ENCODE measurements at places on chromosomes 7 and 10.

DNA sequence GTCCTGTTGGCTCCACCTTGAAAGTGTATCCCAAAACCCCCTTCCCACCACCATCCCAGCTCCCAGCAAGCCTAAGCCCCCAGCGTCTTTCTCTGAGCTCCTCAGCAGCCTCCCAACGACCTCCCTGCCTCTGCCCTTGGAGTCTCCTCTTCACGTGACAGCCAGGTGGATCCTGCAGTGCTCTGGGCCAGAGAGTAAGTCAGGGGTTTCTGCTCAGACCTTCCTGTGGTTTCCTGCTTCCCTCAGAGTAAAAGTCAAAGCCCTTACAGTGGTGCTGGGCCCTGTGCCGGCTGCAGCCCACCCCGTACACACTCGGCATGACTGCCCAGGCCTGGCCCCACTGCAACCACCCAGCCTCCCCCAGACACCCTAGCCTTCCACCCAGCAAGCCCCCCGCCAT, 51.9 kb downstream of the OAT start:
- no peak overlapping the region for H3K27ac ChIP-seq
- no peaks in the 10 kb centered on the region for H3K4me1 ChIP-seq
- peaks cover 58% of the 10 kb centered on the region for H3K27me3 ChIP-seq
- H3K36me3 ChIP-seq, result peaks cover 4% of the 10 kb centered on the region
- DNase-seq, result no peak
- no peak overlapping the region for H3K4me3 ChIP-seq

DNA sequence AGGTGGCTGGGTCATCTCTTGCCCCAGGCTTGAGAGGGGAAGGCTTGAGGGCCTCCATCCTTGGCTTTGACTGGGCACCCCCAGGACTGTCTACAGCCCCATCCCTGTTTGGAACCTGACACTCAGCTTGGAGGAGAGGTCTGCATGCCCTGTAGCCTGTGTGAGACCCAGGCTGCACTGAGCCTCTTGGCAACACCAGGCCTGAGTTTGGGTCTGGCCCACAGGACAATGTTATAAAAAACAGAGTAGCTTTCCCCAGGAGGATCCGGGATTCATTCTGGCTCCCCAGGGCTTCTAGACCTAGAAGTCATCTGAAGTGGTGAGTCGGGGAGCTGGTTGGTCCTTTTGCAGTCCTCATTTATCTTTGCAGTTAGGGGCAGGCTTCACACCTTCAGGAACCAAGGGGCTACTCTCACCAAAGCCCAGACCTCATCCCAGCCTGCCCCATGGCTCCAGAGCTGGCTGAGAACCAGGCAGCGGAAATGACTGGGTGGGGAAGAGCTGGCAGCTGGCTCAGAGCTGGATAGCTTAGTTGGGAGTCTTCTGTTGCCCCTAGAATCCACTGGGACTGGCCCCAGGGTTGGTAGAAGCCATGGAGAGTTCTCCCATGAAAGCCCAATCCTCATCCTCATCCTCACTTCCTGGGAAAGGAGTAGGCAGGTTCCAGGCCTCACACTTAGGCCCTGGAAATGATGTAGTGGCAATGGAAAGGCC, 68.8 kb downstream of the ADCYAP1R1 start:
- H3K36me3 ChIP-seq, result no peaks in the 10 kb centered on the region
- no peaks in the 10 kb centered on the region for H3K4me1 ChIP-seq
- H3K27me3 ChIP-seq, result peaks cover 69% of the 10 kb centered on the region
- DNase-seq, result no peak
- no peak overlapping the region for H3K4me3 ChIP-seq

- no peak overlapping the region for H3K4me3 ChIP-seq
- DNase-seq, result no peak
- peaks cover 1% of the 10 kb centered on the region for H3K36me3 ChIP-seq
- H3K27me3 ChIP-seq, result no peaks in the 10 kb centered on the region
Observed at GRCh38 chr10:52004342-52004949, 305.1 kb upstream of the CSTF2T start.

DNA sequence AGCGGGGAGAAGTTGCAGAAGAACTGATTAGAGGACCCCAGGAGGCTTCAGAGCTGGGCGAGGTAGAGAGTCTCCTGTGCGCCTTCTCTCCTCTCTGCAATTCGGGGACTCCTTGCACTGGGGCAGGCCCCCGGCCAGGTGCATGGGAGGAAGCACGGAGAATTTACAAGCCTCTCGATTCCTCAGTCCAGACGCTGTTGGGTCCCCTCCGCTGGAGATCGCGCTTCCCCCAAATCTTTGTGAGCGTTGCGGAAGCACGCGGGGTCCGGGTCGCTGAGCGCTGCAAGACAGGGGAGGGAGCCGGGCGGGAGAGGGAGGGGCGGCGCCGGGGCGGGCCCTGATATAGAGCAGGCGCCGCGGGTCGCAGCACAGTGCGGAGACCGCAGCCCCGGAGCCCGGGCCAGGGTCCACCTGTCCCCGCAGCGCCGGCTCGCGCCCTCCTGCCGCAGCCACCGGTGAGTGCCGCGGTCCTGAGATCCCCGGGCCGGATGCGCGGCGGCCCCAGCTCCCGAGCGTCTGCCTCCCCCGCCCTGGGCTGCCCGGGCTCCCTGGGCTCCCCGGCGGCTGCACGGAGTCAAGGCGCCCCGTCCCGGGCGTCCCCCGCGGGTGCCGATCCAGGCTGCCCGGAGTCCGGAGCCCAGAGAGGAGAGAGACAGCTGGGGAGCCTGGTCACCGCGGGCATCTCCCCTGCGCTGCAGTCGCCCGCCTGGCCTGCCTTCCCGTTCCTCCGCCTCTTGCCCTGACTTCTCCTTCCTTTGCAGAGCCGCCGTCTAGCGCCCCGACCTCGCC, at the start of gene PLAU:
PLAU (plus strand) TSS at position 369 of the 789 bp plus-strand sequence. CDS start 424 bp downstream, outside the sequence.
- peak within 1 kb of the TSS; percentile 87 for H3K27ac ChIP-seq
- peaks cover 38% of the 10 kb centered on the region for H3K27me3 ChIP-seq
- peaks cover 27% of the 10 kb centered on the region for H3K4me1 ChIP-seq
- no peak for DNase-seq

- H3K27ac ChIP-seq, result no peak overlapping the region
- no peak for DNase-seq
Observed at GRCh38 chr10:25487266-25487665, 312.5 kb downstream of the GPR158 start.

DNA sequence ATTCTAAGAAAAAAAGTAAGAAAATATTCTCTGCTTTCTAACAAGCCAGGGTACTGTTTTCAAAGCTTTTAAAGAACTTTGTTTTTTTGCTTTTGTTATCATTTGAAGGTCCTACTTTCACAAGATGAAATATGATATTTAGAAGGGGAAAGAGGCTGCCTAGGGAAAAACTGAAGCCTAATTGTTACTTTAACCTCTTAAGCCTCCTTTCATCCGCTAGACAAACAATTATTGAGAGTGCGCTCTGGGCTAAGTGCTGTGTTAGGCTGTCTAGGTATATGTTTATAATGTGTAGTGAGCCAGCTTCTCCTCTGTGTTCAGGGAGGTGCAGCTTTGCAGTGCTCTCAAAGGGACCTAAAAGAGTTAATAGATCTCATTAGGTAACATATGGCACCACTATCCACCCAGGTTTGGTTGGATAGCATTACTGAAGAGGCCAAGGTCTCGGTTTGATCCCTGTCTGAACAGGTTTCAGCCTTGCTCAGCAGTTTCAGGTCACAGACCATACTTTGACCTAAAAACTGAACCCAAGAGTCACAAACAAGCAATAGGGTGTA, 17.9 kb downstream of the PDK4 start:
- no peak overlapping the region for H3K4me3 ChIP-seq
- DNase-seq, result no peak
- H3K27me3 ChIP-seq, result no peaks in the 10 kb centered on the region
- no peaks in the 10 kb centered on the region for H3K36me3 ChIP-seq
- no peak overlapping the region for H3K27ac ChIP-seq

GRCh38 chr10:7035126-7035761, 375.6 kb downstream of the SFMBT2 start:
- no peak for DNase-seq
- H3K4me3 ChIP-seq, result peak overlapping the region; percentile 55
- no peaks in the 10 kb centered on the region for H3K27me3 ChIP-seq

DNA sequence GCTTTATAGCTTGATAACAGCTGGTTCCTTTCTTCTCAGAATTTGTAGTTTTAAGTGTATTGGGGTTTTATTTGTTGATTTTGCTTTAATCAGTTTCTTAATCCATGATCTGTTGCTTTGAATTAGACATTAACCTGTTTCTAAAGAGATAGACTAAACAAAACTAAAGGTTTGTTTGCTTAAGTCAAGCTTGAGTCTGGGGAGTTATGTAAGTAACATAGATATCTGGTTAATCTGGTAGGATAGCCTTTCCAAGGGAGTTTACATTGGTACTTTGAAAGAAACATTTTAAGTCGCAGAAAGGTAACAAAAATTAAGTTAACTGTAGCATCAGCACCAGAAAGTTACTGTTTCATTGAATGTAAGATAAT, 5.4 kb downstream of the PPP2R2D start:
- no peak for DNase-seq
- peak overlapping the region; percentile 21 for H3K4me3 ChIP-seq
- peak overlapping the region; percentile 91 for H3K27ac ChIP-seq

DNA sequence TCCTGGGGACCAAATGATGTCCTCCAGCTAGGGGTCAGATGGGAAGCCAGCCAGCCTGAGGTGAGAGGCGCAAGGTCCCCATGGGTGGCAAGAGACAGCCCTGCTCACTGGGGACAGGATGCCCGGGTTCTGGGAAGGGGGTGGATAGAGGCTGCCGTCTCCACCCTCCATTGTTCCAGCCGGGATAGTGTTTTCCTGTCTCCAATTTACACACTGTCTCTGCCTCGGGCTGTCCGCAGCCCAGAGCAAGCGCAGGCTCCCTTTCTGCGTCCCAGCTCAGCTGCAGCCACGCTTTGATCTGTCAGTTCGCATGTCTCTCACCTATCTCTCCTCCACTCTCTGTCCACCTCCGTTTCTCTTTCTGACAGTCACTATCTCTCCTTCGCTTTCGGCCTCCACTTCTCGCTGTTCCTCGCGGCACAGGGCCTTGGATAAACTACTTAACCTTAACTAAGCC, 2.1 kb downstream of the EPHB4 start:
- no peaks in the 10 kb centered on the region for H3K36me3 ChIP-seq
- no peak for DNase-seq
- H3K4me1 ChIP-seq, result peaks cover 18% of the 10 kb centered on the region
- H3K27ac ChIP-seq, result no peak overlapping the region

GRCh38 chr10:69398466-69398865, 18.3 kb downstream of the TACR2 start:
- peaks cover 34% of the 10 kb centered on the region for H3K36me3 ChIP-seq
- H3K4me1 ChIP-seq, result no peaks in the 10 kb centered on the region
- no peak overlapping the region for H3K27ac ChIP-seq

GRCh38 chr7:141209454-141209853, 135.6 kb downstream of the TMEM178B start:
- DNase-seq, result no peak
- H3K36me3 ChIP-seq, result no peaks in the 10 kb centered on the region
- H3K27me3 ChIP-seq, result peaks cover 12% of the 10 kb centered on the region
- no peak overlapping the region for H3K27ac ChIP-seq
- no peak overlapping the region for H3K4me3 ChIP-seq
- H3K4me1 ChIP-seq, result no peaks in the 10 kb centered on the region

GRCh38 chr10:59393349-59393748, 31.0 kb upstream of the FAM13C start:
- no peak overlapping the region for H3K27ac ChIP-seq
- no peaks in the 10 kb centered on the region for H3K36me3 ChIP-seq
- no peaks in the 10 kb centered on the region for H3K27me3 ChIP-seq
- no peaks in the 10 kb centered on the region for H3K4me1 ChIP-seq
- no peak for DNase-seq
- H3K4me3 ChIP-seq, result no peak overlapping the region

- no peak for DNase-seq
- no peaks in the 10 kb centered on the region for H3K4me1 ChIP-seq
- H3K27me3 ChIP-seq, result no peaks in the 10 kb centered on the region
- peaks cover 6% of the 10 kb centered on the region for H3K36me3 ChIP-seq
- H3K27ac ChIP-seq, result no peak overlapping the region
Observed at GRCh38 chr7:98265841-98266271, 13.8 kb upstream of the TECPR1 start.

DNA sequence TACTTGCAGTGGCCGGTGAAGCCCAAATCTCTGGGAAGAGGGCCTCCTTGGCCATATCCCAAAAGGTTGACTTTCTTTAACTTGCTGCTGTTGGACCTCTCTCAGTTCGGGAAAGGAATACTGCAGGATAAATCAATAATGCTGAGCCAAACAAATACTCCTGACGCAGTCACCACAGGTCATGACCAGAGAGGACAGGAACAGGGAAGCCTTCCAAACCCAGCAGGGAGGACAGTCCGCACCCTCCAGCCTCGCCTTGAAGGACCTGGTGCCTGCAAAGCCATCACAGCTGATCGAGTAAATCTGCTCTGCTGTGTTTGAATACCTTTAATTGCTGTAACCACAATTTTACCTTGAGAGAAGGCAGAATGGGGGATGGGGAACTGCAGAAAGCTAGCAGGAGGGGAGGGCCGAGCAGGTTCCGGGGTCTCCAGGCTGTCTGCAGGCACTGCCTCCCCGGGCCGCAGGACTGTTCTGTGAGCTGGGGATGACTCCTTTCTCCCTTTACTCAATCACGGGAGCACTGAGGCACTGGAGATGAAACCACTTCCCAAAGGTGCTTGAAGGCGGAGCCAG, 20.8 kb upstream of the INSIG1 start:
- no peak overlapping the region for H3K4me3 ChIP-seq
- no peak overlapping the region for H3K27ac ChIP-seq
- no peaks in the 10 kb centered on the region for H3K36me3 ChIP-seq
- no peak for DNase-seq

DNA sequence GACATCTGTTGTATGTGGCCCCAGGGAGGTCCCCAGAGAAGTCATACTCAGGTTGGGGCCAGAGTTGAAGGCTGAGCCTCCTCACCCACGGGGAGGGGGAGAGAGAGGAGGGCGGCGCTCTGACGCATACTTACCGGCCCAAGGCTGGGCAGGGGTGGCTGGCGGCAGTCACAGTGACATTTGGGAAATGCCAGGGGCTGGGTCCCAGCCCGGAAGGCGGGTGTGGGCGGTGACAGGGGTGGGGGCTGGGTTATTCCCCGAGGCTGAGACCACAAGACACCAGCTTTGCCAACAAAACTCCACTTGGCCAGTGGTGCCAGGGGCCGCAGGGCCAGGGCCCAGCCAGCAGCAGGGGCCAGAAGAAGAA, 41.1 kb downstream of the RASGEF1A start:
- no peak for DNase-seq
- H3K27ac ChIP-seq, result peak overlapping the region; percentile 74
- peaks cover 9% of the 10 kb centered on the region for H3K36me3 ChIP-seq

DNA sequence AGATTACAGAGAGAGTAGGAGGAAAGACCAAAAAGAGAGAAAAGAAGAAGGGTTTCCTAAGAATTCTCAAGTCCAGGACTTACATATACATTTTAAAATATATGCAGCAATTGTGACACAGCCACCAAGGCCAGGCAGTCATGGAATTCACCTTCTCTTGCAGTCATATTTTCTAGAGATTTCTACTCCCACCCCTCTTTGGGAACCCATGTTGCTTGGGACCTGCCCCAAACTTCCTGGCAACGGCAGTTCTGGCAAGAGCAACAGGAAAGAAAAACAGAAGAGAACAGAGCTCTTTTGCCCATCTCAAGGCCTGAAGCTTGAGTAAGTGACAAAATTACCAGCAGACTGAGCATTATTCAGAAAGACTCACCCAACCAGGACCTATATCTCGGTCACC, 128.3 kb upstream of the ASAH2 start:
- H3K27ac ChIP-seq, result no peak overlapping the region
- peaks cover 30% of the 10 kb centered on the region for H3K4me1 ChIP-seq
- H3K27me3 ChIP-seq, result no peaks in the 10 kb centered on the region
- H3K36me3 ChIP-seq, result peaks cover 5% of the 10 kb centered on the region
- DNase-seq, result no peak
- no peak overlapping the region for H3K4me3 ChIP-seq

GRCh38 chr10:32190890-32191491, 134.8 kb upstream of the KIF5B start:
- no peak overlapping the region for H3K4me3 ChIP-seq
- H3K36me3 ChIP-seq, result no peaks in the 10 kb centered on the region
- peaks cover 20% of the 10 kb centered on the region for H3K27me3 ChIP-seq
- no peak for DNase-seq
- no peak overlapping the region for H3K27ac ChIP-seq
- peaks cover 5% of the 10 kb centered on the region for H3K4me1 ChIP-seq
